ENCODE measurements at places on chromosomes 12 and 14.

- no peak for ATAC-seq
Measured at GRCh38 chr12:61367281-61367785, 892.9 kb upstream of the USP15 start.

GRCh38 chr14:46818147-46818546, 166.6 kb upstream of the RPL10L start:
- ATAC-seq = no peak

DNA sequence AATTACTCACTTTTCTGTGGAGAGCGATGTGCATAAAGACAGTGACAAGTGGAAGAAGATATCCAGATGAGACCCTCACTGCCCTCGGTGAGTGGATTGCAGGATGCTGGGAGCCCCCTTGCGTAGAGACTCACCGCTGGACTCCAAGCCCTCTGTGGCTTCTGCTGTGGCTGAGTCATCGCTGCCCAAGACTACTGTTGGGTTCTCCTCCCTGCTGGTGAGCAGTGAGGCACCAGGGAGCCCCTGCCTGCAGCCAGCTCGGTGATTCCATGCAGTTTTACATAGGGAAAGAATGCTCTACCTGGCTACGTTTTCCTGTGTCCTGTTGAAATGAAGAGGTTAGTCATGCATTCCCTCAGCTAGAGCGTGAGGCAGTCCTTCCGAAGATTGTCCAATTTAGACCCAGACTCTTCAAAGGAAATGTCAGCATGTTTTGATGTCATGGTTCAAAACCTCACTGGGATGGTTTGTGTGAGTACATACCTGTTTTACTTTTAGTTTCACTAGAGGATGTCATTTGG, 28.2 kb downstream of the TRAF3 start:
- peak; percentile 15 for ATAC-seq

DNA sequence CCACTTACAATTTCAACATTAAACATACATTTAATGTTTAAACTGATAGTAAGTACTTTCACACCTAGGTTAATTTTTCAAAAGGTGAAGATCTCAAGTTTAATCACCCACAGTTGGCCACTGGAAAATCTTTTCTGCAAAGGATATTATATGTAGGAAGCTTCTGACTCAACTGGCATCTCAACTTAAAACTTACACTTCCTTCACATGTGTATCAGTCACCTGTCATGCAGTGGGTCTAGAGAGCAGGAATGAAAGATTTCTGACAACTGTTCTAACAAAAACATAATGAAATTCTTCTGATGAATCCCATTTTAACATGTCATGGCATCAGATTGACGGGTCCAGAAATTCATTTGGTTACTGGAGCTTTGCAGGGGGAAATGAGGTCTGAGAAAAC, 192.8 kb downstream of the KLHL28 start:
- ATAC-seq = no peak

DNA sequence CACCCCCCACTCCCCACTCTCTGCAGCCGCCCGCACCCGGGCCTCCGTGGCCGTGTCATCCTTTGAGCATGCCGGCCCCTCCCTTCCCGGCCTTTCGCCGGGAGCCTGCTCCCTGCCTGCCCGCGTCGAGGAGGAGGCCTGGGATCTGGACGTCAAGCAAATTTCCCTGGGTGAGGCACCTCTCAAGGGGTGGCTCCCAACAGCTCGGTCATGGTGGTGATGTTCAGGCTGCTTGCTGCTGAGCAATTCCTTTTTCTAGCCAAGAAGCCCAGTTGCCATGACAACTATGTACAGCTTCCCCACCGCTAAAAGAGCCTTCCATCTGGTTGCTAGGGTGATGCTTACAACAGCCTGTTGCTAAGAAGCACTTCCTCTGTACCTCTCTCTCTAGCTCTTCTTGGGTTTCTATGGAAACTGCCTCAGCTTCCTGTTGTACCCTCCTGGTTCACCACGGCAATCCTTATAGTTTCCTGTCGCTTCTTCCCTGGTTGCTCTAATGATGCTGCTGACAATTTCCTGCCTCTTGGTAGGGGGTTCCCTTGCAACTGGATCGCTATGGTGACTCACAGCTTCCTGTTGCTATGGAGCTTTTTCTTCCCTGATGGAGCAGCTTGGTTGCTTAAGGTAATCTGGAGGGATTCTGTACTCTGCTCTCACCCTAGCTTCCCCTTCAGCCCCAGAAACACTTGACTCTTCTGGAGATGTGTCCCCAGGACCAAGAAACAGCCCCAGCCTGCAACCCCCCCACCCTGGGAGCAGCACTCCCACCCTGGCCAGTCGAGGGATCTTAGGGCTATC, 11.0 kb downstream of the ZNF219 start:
- peak; percentile 22 for ATAC-seq

- ATAC-seq = no peak
Measured at GRCh38 chr14:55220230-55220629, 28.8 kb upstream of the DLGAP5 start.

GRCh38 chr12:30613119-30613830, 82.4 kb downstream of the IPO8 start:
- ATAC-seq = no peak

- no peak for ATAC-seq
Measured at GRCh38 chr12:117679776-117680175, 289.0 kb downstream of the KSR2 start.
